ENCODE measurements at places on chromosomes 3 and 15. TPM values are rescaled to one million over a fixed set of nuclear protein-coding genes. Genes with fewer than 3 reads are reported as not detected.

The MED12L gene
- 1.2 TPM for total RNA-seq

DNA sequence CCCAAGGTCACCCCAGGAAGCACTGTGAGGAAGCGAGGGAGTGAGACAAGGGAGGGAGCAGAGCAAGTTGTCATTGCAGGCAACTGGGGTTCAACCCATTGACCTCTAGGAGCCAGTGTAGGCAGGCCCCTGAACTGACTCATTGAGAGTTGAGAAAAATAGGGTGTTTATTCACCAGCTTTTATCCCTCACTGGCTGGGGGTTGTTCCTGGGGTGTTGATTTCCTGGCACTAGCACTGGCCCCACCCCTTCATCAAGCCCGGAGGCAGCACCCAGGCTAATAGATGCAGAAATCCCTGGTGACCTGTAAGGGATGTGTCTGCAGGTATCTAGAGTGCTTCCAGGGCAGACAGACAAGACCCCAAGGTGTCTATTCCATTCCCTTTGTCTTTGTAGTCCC, 183.9 kb downstream of the ARRDC4 start:
- H3K4me1 ChIP-seq, result no peaks in the 10 kb centered on the region
- no peak for DNase-seq
- H3K4me3 ChIP-seq, result no peak overlapping the region
- H3K27me3 ChIP-seq, result no peaks in the 10 kb centered on the region
- H3K36me3 ChIP-seq, result no peaks in the 10 kb centered on the region

GRCh38 chr3:140285380-140285779, 350.4 kb downstream of the CLSTN2 start:
- no peak overlapping the region for H3K4me3 ChIP-seq
- no peak for DNase-seq
- H3K27me3 ChIP-seq, result no peaks in the 10 kb centered on the region

DNA sequence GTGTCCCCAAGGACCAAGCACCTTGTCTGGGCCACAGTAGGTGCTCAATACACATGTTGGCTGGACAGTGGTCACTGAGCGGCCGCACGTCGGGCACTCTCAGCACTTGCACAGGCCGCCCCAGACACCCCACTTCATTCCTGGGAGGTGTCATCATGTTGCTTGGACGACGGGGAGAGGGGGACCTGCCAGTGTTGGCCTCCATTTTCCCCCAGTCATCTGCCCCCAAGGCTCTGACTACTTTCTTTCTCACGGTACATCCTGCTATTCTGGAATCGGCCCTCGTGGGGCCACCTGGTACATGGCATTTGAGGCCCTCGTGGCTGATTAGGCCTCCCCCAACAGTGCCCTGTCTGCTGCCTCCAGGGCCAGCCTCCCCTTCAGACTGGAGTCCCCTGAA, 1.2 kb upstream of the RHO start:
- no peak overlapping the region for H3K27ac ChIP-seq
- H3K27me3 ChIP-seq, result no peaks in the 10 kb centered on the region
- no peaks in the 10 kb centered on the region for H3K4me1 ChIP-seq

The WDR76 gene
- 2.7 TPM for total RNA-seq

The SPSB4 gene
- 2.0 TPM for total RNA-seq

GRCh38 chr3:100781301-100781700, 72.0 kb downstream of the TFG start:
- peaks cover 44% of the 10 kb centered on the region for H3K36me3 ChIP-seq
- no peaks in the 10 kb centered on the region for H3K27me3 ChIP-seq
- no peak overlapping the region for H3K27ac ChIP-seq
- no peak for DNase-seq
- no peaks in the 10 kb centered on the region for H3K4me1 ChIP-seq

- no peak for DNase-seq
- no peaks in the 10 kb centered on the region for H3K27me3 ChIP-seq
- no peaks in the 10 kb centered on the region for H3K4me1 ChIP-seq
- no peak overlapping the region for H3K4me3 ChIP-seq
Measured at GRCh38 chr3:134768837-134769236, 26.2 kb upstream of the EPHB1 start.

Data from tibial nerve (tissue), 4 donors.